WTC11 (cell line): ENCODE measurements at places on chromosomes 4 and X. TPM values are rescaled to one million over a fixed set of nuclear protein-coding genes. Genes with fewer than 3 reads are reported as not detected.

- no peak for DNase-seq
These were observed 85.6 kb downstream of the CPE start for GRCh38 chr4:165464376-165464775.

DNA sequence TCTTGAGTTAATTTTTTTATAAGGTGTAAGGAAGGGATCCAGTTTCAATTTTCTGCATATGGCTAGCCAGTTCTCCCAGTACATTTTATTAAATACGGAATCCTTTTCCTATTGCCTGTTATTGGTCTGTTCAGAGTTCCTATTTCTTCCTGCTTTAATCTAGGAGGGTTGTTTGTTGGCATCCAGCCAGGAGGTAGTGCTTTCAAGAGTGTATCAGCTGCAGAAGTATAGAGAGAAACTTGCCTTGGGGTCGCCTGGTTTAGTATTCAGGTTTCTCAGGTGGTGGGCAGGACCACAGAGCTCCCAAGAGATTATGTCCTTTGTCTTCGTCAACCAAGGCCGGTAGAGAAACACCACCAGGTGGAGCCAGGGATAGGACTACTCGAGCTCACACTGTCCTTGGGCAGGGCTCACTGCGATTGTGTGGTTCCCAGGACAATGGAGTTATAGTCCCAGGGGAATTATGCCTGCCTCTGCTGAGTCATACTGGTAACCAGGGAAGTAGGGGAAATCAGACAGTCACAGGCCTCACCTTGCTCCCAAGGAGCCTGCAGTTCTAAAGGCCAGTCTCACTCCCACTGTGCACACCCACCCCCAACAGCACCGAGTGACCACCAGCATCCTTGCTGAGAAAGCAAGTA is 168.1 kb downstream of the VSIG4 start:
- DNase-seq = peak; percentile 44

GRCh38 chrX:69705818-69706217 is 89.9 kb downstream of the EDA start:
- no peak for DNase-seq

- DNase-seq = no peak
These were observed 22.9 kb downstream of the MID1IP1 start for GRCh38 chrX:38824176-38824575.

- DNase-seq = no peak
These were observed 392.8 kb downstream of the GPM6A start for GRCh38 chr4:175419236-175419718.

OTC gene
- not detected in 3 replicates for total RNA-seq

IL2 gene
- total RNA-seq = 0.61 to 2.2 TPM (median 0.64 TPM) in 3 replicates

C1QTNF7 gene
- total RNA-seq = 0.04 TPM in 1 of 3 replicates, not detected in the others

MSX1 gene
- 0.28 to 0.62 TPM (median 0.41 TPM) in 3 replicates for total RNA-seq
